ENCODE measurements at places on chromosomes 1 and 21.

GRCh38 chr21:37233551-37234146, 33.5 kb downstream of the VPS26C start:
- no peak for DNase-seq

GRCh38 chr1:36576551-36577110, 93.9 kb upstream of the CSF3R start:
- DNase-seq, result no peak

- DNase-seq, result no peak
Measured at GRCh38 chr1:160800645-160801408, 4.9 kb downstream of the LY9 start.

DNA sequence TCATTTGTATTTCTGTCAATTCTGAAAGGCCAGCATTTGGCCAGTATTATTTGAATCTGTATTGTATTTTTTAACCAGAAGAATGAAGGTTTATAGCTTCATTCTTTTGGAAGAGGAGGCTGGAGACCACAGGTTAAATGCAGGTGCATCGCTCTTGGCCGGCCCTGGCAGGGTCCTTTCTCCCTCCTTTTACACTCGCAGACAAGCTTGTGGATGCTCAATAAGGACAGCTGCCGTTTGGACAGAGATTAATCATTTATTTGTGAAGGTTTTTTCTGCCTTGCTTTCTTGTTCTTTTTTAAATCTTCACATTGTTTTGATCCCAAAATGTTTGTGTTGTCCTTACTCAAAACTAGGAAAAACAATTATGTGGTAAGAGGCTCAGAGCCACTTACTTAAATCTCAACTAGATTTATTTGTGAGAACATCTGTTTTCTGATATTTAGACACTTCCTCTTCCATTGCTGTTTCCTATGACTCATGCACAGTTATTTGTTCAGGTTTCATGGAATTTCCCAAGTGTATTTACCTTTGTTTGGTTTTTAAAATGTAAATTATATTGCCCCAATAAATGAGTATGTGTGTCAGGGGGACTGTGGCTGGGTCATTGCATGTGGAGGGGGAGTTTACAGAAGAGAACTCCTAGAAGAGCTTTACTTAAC, 46.7 kb upstream of the LAMC2 start:
- DNase-seq, result no peak

- DNase-seq, result no peak
Measured at GRCh38 chr1:63843884-63844283, 70.1 kb downstream of the ROR1 start.

- no peak for DNase-seq
Measured at GRCh38 chr1:12414444-12415018, 184.7 kb downstream of the VPS13D start.

DNA sequence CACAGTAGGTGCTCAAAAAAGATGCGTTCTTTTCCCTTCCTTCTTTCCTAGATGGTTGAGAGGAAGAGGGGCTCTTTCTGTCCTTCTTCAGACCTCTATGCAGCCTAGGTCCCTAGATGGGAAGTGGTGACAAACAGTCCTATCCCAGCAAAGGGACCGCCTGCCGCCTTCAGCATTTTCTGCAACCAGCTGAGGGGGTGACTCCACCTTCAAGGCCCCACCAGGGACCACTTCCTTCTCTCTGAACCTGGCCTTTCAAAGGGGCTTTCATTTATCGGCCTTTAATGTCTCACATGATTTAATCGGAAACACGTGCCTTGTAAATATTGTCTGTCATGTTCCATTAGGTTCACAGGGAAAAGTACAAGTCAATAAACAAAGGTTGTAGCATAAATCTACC, 32.6 kb downstream of the GLIS1 start:
- DNase-seq, result no peak

- no peak for DNase-seq
Measured at GRCh38 chr21:35460441-35460840, 411.3 kb upstream of the RUNX1 start.

DNA sequence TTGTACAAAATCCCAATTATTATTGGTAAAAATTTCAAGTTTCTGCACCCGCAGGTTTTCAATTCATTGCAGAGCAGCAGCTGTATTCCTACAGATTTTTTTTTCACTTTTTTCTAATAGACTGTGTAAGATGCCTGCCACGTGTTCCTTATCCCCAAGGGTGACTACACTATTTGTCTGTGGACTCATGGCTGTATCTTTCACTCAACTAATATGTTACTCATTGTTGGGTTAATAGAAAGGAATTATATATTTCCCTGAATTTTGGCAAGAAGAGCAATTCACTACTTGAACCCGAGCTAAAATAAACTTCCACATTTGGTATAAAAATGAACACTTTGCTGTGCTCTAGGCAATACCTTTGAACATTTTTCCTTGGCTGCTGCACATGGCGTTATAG, 158.7 kb downstream of the NCAM2 start:
- DNase-seq, result no peak

- no peak for DNase-seq
Measured at GRCh38 chr1:228108742-228109072, 392 bp downstream of the MRPL55 start.

DNA sequence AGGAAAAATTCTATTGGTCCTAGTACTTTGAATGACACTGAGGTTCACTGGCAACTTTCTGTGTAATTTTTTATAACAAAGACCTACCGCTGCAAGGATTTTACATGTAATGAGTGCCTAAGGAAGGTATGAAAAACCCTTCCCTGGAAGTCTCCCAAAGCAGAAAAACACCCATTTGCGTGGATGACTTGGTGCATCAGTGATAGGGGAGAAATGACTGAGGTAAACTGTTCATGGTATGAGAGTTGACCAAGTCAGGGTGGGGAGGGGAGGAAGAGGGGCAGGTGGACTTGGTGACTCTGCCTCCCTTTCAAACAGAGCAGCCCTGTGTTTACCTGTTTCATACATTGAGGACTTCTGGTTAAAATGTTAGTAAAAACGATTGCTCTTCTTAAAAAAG, 78.8 kb upstream of the IPO9 start:
- DNase-seq, result no peak

Measured in activated T-helper 1 cell treated with anti-CD3 and anti-CD28 coated beads, Interleukin-2, amount 50 U/mL, for 16 hours (primary cell).